ENCODE measurements at places on chromosomes 13 and 19.

- peak; percentile 26 for DNase-seq
Observed at GRCh38 chr13:23020246-23020843, 160.4 kb upstream of the SGCG start.

GRCh38 chr19:33377586-33378475 is 4.3 kb downstream of the CEBPG start:
- DNase-seq, result no peak

- DNase-seq, result no peak
Observed at GRCh38 chr13:50226515-50227155, 211.4 kb downstream of the KCNRG start.

DNA sequence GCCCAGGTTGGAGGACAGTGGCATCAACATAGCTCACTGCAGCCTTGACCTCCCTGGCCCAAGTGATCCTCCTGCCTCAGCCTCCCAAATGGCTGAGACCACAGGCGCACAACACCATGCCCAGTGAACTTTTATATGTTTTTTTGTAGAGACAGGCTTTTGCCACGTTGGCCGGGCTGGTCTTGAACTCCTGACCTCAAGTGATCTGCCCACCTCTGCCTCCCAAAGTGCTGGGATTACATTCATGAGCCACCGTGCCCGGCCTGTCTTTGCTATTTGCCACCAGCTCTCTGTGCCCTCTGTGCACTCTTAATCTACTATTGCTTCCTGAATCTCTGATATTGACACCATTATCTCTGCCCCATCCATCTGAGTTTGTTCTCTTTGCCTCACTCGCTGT is 34.3 kb upstream of the LRRC4B start:
- DNase-seq, result no peak

GRCh38 chr13:98493042-98493712 is 83.7 kb downstream of the STK24 start:
- DNase-seq, result no peak

- no peak for DNase-seq
Observed at GRCh38 chr13:110162053-110162452, 144.9 kb downstream of the COL4A1 start.

DNA sequence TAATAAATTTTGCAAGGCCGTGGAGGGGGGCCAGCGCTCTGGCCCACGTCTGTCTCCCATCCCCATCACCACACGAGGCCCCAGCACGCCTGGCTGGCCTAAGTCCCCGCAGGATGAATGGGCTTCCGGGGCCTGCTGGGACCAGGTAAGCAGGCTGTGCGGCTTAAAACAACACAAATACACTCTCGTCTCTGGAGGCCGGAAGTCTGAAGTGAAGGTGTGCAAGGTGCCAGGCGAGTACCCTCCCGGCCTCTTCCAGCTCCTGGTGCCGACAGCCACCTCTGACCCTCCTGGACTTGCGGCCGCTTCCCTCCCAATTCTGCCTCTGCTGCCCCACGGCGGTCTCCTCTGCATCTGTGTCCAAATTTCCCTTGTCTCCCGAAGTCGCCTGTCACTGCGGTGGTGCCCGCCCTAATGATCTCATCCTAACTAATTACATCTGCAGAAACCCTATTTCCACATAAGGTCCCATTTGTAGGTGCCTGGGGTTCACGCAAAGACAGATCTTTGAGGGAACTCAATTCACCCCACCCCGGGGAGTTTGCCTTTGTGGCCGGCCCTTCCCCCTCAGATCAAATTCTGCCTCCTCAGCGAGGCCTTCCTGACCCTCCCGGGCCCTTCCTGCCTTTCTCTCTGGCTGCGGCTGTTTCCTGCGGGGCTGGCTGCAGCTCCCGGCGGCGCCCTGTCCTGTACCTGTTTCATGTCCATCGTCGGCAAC is 8.1 kb upstream of the PTBP1 start:
- no peak for DNase-seq

DNA sequence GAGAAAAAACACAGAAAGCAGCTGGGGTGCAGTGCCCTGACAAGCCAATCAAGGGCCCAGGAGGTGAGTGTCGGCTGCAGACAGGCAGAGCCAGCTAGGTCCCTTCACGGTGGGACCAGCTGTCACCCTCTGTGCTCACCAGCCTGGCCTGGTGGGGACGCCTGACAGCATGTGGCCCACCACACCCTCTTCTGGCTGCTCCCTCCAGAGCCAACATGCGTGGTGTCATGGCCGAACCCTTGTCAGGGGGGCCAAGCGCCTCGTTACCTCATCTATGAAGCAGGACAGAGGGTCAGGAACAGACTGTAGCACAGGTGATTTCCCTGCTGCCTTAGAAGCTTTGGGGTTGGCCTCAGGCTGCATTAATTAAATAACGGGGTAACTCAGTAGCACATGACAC is 40.0 kb upstream of the ISYNA1 start:
- no peak for DNase-seq

DNA sequence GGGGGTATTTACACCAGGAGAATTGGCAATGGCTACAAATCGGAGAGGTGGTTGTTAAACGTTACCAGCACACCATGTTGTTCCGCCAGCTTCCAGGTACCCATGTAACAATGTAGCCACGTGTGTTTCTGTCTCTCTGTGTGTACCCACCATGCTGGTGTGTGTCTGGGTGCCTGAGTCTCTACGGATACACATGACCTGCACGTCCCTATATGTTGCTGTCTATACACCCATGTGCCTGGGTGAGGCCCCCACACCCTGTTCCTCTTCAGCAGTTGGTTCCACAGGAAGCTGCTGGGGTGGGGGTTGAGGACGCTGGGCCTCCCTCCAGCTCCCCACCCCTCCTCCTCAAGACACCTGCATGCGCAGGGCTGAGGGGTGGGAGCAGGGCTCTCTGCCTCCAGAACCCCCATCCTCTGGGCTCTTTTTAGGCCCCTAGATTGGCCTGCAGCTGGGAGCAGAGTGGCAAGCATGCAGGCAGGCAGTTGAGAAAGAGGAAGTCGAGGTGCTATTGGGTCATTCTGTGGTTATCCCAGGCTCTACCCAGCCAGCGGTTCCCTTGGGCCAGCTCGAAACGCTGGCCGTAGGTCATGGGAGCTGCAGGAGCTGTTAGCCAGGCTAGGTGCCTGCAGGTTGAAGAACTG is at the start of gene ARHGEF18:
TSS of gene ARHGEF18 (plus strand) at position 351 of the 644 bp plus-strand sequence. CDS start 13,954 bp downstream, outside the sequence.
- DNase-seq, result peak; percentile 74
